ENCODE measurements at places on chromosomes 6 and 20.

DNA sequence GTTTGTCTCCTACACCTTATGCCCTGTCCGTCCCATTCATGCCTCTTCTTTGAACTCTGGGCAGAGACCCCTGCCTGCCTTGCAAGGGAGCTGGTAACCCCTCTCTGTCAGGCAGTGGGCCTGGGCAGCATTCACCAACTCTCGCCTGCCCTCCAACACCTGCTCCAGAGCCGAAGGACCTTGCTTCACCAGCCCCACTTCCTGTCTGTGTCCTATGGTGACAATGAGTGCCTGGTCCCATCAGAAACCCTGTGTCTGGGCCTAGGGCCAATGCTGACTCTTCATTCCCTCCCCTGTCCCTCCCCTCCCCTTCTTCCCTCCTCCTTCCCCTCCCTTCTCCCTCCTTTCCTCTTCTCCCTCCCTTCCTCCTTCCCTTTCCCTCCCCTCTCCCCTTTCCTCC lies 22.8 kb upstream of the PCMTD2 start:
- no peak for DNase-seq

DNA sequence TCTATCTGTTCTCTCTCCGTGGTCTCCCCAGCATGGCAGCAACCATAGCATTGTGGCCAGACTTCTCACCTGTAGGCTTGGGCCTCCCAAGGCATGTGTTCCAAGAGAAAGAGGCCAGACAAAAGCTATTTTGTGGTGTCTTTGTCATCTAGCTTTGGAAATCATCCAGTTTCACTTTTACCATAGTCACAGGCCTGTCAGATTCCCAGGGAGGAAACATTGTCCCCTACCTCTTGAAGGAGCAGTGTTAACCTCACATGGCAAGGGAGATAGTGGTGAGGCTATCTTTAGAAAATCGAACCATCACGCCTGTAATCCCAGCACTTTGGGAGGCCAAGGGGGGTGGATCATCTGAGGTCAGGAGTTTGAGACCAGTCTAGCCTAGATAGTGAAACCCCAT lies 42.3 kb upstream of the RALGAPA2 start:
- DNase-seq = no peak

GRCh38 chr20:63628246-63628975 lies 1.5 kb upstream of the GMEB2 start:
- peak; percentile 47 for DNase-seq

DNA sequence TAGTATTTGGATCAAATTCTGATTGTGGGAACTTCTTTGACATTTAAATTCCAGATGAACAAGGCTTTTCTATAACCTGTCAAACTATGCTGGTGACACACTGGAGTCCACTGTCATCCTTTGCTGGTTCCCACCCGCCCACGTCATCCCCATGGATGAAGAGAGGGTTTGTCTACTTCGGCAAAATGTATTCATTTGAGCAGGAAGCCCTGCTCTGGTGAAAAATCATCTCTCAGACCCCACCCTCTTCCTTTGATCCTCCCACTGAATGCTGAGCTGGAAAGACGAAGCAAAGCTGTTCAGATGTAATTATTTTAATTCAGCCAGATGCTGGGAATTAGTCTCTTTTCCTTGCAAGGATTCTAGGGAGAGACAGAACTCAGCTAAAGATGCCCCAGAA lies 50.5 kb downstream of the CPNE5 start:
- DNase-seq = no peak

DNA sequence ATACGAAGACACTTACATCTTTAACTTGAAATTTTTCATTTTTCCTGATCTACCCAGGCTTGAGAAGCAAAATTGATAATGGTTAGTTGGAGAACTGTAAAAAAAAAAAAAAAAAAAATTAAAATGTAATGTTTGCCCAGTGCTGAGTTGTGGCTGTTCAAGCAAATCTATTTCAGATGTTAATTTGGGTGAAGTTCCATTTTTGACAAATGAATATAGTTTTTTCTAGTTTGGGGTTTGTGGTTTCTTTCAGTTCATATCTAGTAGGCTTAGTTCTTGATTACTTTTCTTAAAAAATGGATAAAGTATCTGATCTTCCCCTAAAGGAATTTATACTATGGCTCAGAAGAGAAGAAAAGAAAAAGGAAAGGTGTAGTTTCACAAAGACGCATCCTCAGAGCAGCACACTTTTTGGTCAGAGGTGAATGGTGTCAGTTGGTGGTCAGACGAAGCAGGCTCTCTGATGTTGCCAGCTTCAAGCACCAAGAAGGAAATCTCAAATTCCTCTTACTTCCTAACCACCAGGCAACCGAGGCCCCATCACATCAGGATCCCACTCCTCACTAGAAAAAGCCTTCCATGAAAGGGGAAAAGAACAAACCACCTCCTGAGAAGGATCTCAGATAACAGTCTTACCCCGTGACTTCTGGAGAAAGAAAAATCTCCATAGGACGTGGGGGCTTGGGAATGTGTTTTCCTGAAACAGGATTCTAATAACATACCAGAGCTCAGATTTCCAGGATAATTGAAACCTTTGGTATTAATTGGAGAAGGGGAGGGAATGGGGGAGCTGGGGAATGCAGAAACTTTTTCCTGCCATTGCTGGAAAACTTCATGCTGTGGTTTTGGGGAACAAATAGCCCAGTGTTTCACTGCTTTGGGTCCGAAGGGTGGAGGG lies 396.2 kb downstream of the CD83 start:
- DNase-seq = no peak

- no peak for DNase-seq
Measured at GRCh38 chr6:53815381-53816119, 20.7 kb downstream of the LRRC1 start.

DNA sequence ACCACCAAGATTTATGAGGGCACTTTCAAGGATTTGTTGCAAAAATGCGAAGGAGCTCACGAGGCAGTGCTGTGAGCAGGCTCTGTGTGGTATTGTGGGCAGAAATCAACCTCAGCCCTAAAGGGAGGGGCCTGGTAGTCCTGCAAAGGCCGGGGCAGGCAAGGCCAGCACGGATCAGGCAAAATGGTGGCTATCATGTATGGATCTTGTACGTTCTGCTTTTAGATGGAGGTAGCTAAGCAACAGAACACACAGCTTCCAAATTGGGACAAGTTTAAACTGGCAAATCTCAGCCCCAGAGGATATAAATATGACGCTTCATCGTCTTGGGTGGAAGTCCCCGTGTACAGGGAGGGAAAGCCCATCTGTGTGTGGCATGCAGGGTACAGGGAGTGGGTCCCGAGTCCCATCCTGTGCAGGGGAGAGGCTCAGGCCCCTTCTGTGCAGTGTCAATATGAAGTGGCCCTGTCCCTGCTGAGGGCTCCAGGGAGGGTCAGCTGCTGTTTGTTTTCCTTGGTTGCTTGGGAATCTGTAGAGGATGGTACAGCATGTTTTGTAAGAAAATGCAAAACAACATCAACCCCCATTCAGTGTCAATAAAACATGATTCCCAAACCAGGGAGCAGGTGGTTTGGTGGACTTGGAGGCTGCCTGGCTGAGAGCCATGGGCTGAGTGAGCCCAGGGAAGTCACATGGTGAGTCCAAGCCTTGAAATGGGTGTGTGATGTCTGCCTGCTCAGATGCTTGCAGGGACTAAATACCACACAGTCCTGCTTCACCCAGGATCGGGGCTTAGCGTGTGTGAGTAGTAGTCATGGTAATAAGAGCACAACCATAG lies 113.0 kb downstream of the SYCP2 start:
- DNase-seq = peak; percentile 64

GRCh38 chr6:168908887-168909286 lies 344.8 kb downstream of the THBS2 start:
- peak; percentile 66 for DNase-seq

DNA sequence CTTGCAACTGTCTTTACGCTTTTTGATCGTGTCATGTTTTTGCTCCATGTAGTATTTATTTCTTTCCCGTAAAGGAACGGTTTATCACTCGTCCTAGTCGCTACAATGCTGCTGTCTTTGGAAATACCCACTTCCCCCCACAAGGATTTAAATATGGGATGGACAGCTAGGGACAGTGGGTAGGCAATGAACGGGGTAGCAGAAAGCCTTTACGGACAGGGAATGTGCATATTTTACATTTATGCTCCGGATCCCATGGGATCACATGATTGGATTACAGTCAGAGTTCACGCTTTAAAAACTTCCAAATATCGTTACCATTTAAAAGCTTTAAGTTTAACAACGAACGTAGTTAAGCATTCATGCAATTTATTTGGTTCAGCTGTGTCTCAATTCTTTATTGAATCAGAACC lies 1.2 kb downstream of the HIVEP1 start:
- no peak for DNase-seq

- DNase-seq = no peak
Measured at GRCh38 chr6:165010556-165011535, 298.6 kb downstream of the C6orf118 start.

GRCh38 chr6:91681296-91681695 lies 1094.4 kb upstream of the MAP3K7 start:
- no peak for DNase-seq

DNA sequence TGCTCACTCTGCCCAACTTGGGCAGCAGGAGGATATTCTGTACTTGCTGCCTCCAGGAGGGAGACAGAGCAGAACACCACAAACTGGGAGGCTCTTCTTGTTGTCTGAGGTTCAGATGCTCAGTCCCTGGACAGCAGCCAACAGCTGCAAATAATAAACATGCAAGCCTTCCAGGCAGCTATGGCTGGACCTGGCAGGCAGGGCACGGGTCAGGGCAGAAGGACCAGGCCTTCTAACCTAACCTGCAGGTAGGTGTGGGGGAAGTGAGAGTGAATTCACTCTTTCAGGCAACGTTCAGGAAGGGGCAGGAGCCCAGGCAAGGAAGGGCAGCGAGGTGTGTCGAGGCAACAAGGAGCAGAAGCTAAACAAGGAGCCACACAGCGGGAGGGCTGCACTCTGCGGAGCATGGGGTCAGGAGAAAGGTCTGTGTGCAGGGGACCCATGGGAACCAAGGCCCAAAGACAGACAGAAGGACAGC lies 31.5 kb downstream of the NINL start:
- peak; percentile 78 for DNase-seq

DNA sequence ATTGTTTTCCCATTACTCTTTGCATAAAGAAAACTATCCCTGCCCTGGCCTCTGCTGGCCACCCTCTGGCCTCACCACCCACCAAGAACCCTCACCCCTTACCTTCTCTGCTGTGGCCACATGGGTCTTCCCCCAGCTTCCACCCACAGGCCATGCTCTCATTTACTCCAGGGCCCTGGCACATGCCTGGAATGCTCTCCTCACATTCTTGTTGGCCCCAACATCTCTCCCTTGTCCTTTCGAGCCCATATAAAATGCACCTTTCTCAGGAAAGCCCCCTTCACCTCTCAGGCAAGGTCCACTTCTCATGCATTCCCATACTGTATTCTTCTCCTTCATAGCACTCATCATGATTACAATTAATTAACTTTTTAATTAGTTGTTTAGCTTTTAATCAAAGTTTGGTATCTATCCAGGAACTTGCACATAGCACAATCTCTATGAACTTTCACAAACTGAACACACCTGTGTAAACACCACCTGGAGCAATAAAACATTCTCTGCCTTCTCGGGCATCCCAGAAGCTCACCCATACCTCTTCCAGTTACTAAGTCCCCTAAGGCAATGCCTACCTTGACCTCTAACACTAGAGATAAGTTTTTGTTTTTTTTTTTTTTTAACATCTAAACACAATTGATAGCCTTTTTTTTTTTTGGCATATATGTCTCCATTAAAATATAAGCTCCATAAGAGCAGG lies 617.2 kb downstream of the PTPRT start:
- no peak for DNase-seq

- DNase-seq = no peak
Measured at GRCh38 chr6:25279748-25280343, 672 bp downstream of the CARMIL1 start.

- DNase-seq = no peak
Measured at GRCh38 chr6:39911513-39912125, 22.6 kb downstream of the MOCS1 start.

- no peak for DNase-seq
Measured at GRCh38 chr6:157096522-157096921, 226.8 kb downstream of the TMEM242 start.

DNA sequence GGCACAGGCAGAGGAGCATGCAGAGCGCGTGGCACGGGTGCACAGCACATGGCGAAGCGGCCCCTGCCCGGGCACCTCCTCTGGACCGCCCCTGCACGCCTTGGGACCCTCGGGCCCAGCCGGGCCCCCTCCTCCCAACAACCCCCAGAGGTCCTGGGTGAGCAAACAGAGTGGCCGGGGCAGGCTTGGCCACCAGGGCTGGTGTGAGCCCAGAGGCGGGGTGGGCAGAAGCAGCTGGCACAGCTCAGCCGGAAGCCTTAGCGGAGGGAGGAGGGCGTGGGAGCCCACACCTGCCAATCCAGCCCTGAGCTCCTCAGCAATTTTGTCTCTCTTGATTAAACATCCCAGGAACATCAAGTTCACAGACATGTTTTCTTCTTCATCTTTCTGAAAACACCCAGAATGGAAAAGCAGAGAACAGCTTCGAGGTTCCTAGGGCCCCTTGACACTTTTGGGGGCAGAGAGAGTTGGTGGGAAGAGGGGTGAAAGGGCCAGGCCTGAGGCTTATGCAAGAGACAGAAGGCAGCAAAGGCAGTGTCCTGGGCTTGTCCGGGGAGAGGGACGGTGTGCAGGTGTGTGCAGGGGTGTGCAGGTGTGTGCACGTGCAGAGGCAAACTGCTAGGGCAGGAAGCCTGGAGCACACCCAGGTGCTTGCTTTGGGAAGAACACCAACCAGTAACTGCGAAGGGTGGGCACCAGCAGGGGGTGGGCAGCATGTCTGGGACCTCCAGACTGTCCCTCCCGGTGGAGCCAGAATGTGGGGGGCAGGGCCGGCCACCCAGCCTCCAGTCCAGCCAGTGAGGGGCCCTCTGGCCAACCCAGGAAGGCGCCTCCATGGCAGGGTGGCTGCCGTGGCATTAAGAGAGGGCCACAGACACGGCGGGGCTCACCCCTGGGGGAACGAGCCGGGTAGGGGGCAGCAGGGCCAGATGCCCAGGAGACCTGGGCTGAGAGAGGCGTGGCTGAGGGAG lies 4.8 kb downstream of the HRH3 start:
- no peak for DNase-seq

- no peak for DNase-seq
Measured at GRCh38 chr20:25604611-25605010, 19.2 kb downstream of the NANP start.
